Mesenteric fat pad (tissue), 1 donor: ENCODE measurements at places on chromosomes 13 and 19. TPM values are rescaled to one million over a fixed set of nuclear protein-coding genes. Genes with fewer than 3 reads are reported as not detected.

ZNF575 gene
- 1.7 TPM for total RNA-seq

PGLYRP2 gene
- total RNA-seq, result not detected

IFNL1 gene
- not detected for total RNA-seq

C19orf67 gene
- not detected for total RNA-seq

DNA sequence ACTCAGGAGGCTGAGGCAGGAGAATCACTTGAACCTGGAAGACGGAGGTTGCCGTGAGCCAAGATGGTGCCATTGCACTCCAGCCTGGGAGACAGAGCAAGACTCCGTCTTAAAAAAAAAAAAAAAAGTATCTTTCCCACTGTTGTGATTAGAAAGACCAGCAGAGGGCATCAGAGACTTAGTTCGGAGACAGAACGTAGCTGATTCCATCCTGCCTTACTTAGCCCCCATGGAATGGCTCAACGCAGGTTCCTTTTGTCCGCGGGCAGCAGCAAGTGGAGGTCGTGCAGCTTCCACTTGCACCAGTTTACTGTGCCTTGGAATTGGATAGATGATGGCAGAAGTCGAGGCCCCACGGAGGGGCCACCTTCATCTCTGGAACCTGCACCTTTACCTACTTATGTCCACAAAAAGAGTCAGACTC lies 8.1 kb downstream of the TIMM29 start:
- DNase-seq, result no peak

GRCh38 chr19:30204721-30205120 lies 167.5 kb upstream of the ZNF536 start:
- DNase-seq, result peak; percentile 49

DNA sequence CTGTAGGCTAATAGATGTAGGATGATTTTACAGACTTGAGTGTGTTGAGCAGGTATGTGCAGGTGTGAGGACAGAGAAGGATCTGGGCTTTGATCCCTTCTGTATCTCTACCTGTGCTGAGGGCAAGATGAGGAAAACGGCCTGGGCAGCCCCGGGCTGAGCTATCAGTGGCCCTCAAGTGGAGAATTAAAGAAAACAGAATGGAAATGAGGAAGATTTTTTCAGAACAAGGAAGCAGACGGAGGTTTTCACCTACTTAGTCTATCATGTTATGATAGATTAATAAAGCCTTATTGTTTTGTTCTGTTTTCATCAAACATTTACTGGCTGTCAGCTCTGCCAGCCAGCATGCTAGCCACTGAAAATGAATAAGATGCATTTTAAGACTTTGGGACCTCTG lies 22.3 kb upstream of the FOXO1 start:
- no peak for DNase-seq

GRCh38 chr13:96172066-96172465 lies 82.2 kb downstream of the HS6ST3 start:
- DNase-seq, result no peak

ATP8B3 gene
- total RNA-seq, result 0.80 TPM

DNA sequence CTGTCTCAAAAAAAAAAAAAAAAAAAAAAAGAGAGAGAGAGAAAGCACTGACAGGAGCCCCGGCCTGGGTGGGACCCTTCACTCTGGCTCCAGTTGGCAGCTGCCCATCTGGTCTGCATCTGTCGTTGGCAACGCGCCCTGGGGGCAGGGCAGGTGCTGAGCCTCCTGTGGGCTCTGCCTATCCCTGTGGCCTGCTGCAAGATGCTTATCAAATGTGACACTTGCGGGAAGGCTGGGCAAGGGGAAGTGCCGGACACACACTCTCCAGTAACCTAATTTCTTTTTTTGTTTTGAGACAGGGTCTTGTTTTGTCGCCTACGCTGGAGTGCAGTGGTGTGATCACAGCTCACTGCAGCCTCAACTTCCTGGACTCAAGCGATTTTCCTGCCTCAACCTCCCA lies 10.7 kb upstream of the KPTN start:
- no peak for DNase-seq

DNA sequence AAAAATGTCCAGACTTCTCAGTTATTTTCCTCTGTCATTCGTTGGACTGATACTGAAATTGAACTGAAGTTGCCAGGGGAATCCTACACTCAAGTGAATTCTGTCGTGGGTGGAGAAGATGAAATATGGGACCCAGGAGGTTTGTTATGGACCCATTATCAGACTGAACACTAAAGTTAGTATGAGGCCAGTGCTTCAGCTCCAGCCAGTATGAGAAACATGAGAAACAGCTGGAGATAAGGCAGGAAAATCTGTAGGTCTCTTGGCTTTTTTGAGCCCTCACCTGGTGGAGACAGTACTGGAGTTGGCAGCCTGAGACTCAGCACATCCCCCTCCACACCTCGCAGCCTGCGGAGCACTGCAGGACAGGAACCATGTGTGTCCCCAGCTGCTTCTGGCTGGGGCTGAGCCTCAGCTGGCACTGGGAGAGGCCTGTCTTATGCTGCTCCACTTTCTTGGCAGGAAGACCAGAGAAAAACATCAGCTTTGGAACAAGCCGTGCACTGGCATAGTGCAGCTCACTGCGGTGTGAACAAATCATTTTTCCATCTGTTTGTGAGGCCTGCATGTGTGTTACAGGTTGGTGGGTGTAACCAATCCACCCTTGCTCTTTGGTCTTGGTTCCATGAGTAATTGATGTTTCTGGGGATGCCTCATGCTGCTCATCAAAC lies 641.0 kb downstream of the FGF9 start:
- no peak for DNase-seq

SYT5 gene
- total RNA-seq, result not detected

GRCh38 chr13:110524541-110525257 lies 36.8 kb downstream of the RAB20 start:
- no peak for DNase-seq

DNA sequence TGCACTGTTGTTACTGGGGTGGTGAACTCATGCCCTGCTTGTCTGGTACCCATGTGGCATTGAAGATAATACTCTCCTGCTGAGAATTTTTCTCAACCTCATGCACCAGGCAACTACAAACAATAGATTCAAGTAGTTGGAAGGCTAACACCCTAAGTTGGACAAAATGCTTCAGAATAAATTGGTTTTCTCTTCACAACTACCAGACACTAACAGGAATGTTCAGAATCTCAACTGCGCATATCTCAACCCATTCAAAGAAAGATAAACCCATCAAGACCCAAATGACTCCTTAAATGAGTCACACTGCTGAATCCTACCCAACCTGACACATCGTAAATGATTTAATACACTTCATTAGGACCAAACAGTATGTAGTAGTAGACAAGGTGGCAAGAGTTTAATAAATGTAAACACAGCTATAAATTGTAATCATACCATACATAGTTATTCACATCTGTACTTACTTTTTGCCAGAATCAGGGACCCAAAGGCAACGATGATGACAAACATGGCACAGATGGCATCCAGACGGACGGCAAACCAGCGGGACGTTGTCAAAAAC lies 227.4 kb downstream of the ABCC4 start:
- DNase-seq, result no peak

ZNF835 gene
- 2.2 TPM for total RNA-seq

GRCh38 chr19:19214159-19214490 lies 2.4 kb downstream of the NCAN start:
- DNase-seq, result no peak

DMKN gene
- 3.1 TPM for total RNA-seq

DNA sequence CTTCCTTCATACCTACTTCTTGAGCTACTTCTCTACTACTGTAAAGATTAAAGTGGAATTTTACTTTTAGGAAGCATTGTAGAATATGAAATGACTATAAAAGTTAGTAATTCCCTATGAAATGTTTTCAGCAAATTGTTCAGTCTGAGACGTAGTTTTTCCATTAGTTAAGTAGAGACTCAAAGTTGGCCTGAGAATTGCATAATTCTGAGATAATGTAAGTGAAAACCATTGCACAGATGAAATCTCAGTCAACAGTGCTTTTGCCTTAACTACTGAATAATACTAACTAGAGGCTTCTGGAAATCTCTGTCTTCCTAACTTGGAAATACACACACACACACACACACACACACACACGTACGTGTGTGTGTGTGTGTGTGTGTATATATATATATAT lies 125.9 kb downstream of the FGF14 start:
- no peak for DNase-seq

DNA sequence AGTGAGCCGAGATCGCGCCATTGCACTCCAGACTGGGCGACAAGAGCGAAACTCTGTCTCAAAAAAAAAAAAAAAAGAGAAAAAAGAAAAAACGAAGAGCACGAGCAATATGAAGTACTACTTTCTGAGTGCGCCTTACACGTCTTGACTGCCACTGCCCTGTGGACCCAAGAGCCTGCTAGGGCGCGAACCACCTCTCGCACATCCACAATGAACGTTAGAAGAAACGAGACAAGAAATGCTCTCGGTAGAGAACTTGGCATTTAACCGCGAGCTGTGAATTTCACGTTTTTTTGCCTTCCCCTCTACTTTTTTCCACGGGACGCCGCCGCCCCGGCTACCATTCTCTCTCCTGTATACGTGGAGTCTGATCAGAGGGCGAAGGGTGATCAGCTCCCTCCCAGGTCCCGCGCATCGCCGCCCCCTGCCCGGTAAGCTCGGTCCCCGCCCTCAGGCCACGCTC lies 454 bp downstream of the TIMM44 start:
- no peak for DNase-seq
